ENCODE measurements at places on chromosomes 3 and 15.

GRCh38 chr3:188060840-188061544 is 93.0 kb upstream of the LPP start:
- no peak for DNase-seq

- peak; percentile 92 for DNase-seq
Observed at GRCh38 chr3:134373271-134374104, 759 bp downstream of the AMOTL2 start.

DNA sequence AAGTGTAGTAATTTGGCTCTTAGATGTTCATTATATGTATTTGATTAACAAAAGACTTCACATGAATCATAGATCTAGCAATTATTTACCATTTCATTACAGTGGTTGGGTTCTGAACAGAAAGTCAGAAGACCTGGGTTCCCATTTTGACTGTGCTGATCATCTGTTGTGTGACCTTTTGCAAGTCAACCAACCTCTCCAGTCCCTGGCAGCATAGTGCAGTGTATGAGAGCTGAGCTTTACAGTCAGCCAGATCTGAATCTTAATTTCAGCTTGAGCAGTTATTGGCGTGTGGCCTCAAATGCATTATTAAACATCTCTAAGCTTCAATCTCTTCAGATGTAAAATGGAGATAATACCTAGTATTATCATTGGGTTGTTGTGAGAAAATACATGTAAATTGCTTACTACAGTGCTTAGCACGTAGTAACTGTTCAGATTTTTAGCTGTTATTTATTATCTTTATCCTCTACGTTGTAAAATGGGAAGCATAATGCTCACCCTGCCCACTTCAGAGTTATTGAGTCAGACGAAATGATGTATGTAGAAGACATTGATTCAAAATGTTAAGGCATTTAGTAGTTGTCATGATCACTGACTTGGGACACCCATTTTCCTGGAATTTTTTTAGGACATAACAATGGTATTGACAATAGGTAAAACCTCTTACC is 104.0 kb downstream of the KLHL25 start:
- no peak for DNase-seq

- DNase-seq = no peak
Observed at GRCh38 chr3:193868590-193868989, 267.4 kb upstream of the HES1 start.

- no peak for DNase-seq
Observed at GRCh38 chr3:32577581-32578556, 7.2 kb upstream of the DYNC1LI1 start.

DNA sequence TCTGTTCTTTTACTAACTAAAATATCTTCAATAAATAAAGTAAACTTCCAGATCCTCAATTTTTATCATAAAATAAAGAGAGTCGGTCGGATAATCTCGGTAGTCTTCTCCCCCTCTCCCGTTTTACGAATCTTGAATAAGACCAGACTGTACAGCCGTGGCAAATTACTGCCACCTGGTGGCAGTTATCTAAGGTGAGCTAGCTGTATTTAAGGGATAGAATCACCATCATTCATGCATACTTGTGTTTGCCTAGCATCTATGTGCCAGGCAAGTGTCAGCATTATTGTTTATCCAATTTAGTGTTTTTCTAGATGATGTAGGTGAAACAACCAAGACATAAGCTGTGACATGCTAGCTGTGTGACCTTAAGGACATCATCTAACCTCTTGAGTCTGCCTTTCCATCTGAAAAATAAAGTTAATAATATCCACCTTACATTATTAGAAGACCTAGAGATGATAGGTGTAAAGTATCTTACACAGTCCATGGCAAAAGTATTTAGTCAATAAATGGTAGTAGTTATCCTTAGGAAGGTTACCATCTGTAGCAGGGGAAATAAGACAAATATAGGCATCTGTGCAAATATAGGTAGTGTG is 21.3 kb downstream of the DUT start:
- no peak for DNase-seq

DNA sequence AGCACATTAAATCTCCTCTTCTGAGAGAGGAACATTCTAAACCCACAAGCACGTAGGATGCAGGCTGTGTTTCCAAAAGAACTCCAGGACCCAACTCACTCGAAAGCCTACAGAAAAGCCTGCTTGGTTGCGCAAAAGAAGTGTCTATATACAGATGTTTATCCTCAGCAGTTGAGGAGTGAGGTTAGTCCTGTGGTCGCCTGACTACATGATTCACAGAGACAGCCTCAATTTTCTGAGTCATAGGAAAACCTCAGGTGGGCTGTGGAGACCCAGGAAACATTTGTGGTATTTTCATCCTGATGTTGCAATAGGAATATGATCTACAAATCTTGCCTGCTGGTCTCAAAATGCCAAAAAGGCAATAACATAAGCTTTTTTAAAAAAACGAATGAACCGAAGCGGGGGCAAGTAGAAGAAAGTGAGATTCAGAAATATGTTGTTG is 183.8 kb upstream of the THRB start:
- DNase-seq = no peak

DNA sequence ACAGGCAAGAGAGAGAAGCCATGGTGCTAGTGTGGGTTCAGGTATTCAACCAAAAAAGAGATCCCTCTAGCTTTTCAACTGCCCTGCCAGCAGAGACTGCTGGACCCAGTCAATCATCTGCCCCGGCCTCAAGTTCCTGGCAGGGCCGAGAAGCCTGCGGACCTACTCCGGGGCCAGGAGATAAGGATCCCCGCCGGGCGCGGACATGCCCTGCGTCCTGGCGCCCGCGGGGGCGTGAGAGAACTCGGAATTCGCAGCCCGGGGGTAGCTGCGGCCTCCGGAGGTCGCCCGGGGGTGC is 821 bp upstream of the MAGI1 start:
- DNase-seq = peak; percentile 77

GRCh38 chr15:63073497-63074172 is 31.1 kb downstream of the TPM1 start:
- no peak for DNase-seq

GRCh38 chr15:63833021-63833696 is 589 bp downstream of the HERC1 start:
- DNase-seq = no peak

GRCh38 chr15:52164631-52165265 is 26.4 kb downstream of the GNB5 start:
- no peak for DNase-seq
